GM23338 (cell line): ENCODE measurements at places on chromosomes 7 and 10. TPM values are rescaled to one million over a fixed set of nuclear protein-coding genes. Genes with fewer than 3 reads are reported as not detected.

The TAS2R4 gene
- 3.3 and 4.2 TPM in 2 replicates for total RNA-seq

DNA sequence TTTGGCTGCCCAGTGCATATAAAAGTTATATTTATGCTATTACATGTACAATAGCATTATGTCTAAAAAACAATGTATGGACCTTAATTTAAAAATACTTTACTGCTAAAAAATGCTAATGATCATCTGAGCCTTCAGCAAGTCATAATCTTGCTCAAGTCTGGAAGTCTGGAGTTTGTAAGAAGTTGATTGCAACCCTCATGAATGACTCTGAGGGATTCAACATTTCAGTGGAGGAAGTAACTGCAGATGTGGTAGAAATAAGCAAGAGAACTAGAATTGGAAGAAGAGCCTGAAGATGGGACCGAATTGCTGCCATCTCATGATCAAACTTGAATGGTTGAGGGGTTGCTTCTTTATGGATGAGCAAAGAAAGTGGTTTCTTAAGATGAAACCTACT, 13.0 kb upstream of the ADAMTS14 start:
- DNase-seq, result no peak

The OLAH gene
- not detected in 2 replicates for total RNA-seq

The SUFU gene
- 5.6 and 6.6 TPM in 2 replicates for total RNA-seq

GRCh38 chr10:129848696-129849451, 115.2 kb downstream of the EBF3 start:
- DNase-seq, result no peak

GRCh38 chr10:78433766-78434535, 400.3 kb downstream of the RPS24 start:
- no peak for DNase-seq

The CLCN1 gene
- 0.23 and 0.38 TPM in 2 replicates for total RNA-seq

DNA sequence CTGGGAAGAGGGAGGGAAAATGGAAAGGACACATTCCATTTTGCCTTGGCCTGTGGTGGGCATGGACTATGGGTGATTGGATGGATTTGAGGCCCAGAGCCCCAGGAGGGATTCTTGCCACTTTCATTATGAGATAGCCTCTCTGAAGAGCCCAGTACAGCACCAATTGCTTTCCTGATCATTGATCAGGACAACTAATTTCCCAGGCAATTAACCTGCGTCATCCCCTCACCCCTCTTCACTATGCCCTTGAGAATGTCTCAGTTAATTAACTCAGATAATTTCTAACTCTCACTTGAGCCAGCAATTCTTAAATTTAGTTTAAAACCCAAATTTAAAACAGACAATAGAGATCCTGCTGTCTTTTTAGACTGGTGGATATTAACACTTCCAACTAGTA, 13.5 kb upstream of the PLEKHA1 start:
- no peak for DNase-seq

DNA sequence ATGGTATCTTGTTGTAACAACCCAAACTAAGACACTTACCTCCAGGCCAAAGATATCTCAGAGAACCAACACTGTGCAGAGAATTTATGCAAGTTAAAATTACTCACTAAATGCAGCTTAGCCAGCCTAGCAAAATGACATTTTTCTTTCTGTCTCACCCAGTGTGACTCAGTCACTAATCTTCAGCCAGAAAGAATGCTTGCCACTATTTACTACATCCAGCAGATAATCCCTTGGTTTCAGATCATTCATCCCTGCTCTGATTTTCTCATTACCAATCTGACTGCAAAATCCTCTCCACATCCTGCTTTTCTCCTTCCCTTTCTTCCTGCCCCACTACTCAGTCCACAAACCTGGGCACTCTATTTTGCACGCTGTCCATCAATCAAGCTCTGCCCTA, 93.5 kb upstream of the NEBL start:
- DNase-seq, result no peak

The COL13A1 gene
- total RNA-seq, result 7.1 and 8.6 TPM in 2 replicates

GRCh38 chr10:74081941-74082718, 68.5 kb downstream of the AP3M1 start:
- no peak for DNase-seq

The PCGF6 gene
- 14.0 and 16.6 TPM in 2 replicates for total RNA-seq

DNA sequence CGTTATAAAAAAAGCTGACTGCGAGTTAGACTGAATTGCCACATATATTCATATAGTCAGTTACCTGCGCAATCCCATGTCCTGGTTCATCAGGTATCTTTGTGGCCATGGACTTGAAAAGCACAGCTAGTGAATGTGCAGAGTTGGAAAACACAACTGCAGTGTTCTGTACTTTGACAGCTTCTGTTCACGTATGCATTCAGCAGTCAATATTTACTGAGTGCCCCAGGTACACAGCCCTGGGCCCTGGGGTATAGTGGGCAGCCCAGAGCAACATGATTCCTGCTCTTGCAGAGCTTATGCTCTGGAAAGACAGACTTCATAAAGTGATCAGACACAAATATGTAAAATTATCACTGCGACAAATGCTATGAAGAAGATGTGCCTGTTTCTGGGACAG, 313.9 kb downstream of the PHTF2 start:
- DNase-seq, result no peak

The NPTX2 gene
- total RNA-seq, result 24.1 and 29.9 TPM in 2 replicates
